RPMI7951 (cell line): ENCODE measurements at places on chromosomes 7 and 10. TPM values are rescaled to one million over a fixed set of nuclear protein-coding genes. Genes with fewer than 3 reads are reported as not detected.

CEP41 gene
- total RNA-seq = 27.2 and 36.8 TPM in 2 replicates

DNA sequence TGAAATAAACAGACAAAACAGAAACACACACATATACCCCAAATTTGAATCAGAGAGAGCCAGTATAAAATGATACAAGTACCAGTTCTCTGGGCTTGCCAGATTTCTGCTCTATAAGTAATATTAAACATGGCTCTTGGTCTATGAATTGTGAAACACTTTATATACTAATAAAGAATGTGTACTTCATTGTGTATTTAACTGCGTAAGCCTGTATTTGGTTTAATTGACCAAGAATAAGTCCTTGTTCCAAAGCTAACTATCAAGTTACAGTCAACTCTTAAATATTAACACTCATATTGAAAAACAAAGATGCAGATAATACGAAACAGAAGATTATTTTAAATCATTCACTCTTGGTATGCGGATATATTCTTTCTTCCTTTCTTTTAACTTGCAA is 8.7 kb downstream of the FGFR2 start:
- DNase-seq = no peak

DNA sequence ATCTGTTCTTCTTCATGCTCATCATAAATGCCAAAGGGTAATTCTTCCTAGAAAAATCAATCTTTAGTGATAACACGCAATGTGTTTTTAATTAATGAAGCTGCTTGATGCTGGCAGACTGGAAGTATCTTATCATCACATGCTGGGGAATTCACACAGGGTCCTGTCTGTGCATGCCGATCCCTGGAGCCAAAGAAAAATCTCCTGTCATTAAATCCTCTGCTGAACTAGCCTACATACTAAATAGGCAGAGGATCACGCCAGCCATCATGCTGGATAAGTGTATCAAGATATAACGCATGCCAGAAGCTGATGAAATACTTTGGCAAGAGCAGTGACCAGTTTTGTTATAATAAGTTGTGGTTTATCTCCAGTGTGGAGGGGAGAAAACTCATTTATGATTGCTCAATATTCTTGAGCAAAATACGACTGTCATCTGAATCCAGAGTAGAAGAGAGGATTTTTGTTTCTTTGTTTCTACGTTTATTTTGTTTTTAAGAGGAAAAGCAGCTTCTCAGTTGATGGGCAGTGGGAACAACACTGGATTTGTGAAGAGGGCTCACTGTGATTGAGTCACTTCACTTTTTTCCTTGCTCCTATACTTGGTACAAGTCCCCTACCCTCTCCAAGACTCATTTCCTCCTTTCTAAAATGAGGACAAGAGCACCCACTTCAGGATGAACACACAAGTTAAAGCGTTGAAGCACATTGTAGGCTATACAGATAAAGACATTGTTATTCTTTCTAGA is 649.1 kb downstream of the TNS3 start:
- DNase-seq = peak; percentile 93

DNA sequence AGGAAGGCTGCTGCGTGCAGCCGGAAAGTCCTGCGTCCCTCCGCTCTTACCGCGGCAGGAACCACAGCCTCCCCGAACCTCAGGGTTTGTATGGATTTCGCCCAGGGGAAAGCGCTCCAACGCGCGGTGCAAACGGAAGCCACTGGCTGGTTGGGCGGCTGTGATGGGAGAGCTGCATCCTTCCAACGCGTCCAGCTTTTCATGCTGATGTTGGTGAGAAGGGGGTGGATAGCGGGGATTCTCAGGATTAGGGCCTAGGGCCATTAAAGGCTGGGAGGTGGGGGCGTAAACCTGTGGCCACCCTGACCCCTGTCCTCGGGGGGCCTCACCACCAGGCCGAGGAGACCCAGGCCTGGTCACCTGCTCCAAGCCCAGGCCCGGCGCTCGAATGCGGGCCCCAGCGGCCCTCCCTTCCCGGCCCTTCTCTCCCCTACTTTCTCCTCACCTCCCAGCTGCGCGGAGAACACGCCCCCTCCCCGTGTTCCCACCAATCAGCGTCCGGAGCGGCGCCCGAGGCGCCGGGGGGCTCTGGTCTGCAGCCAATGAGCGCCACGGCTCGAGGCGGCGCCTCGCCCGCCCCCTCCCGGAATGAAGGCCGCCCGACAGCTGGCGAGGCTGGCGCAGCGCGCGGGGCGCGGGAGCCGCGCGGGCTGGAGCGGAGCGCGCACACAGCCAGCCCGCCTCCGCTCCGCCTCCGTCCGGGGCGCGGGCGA is 458 bp upstream of the NANOS1 start:
- DNase-seq = peak; percentile 78

- peak; percentile 30 for DNase-seq
Observed at GRCh38 chr10:11504566-11505285, 106.7 kb downstream of the USP6NL start.

DNA sequence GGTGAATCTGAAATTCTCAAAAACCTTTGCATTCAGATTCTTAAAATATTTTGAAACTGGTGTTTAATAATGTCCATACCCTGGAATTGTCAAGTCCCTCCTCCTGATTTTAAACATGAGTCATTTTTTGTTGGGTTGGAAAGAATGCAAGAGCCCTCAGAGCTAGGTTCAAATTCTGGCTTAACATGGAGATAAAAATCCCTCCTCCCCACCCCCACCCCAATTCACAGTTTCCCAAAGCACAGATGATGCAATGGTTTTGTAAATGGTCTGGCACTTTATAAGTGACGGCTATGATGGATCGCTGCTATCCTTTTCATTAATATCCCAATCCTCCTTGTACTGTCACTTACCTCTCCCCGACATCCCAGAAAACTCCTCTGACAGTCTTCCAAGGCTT is 332.8 kb downstream of the PLXNA4 start:
- peak; percentile 18 for DNase-seq

GRCh38 chr7:25967278-25968204 is 184.5 kb upstream of the NFE2L3 start:
- no peak for DNase-seq
